ENCODE measurements at places on chromosomes 12 and 14. TPM values are rescaled to one million over a fixed set of nuclear protein-coding genes. Genes with fewer than 3 reads are reported as not detected.

The GNB3 gene
- total RNA-seq: 0.51 TPM

The RTL1 gene
- total RNA-seq: under 0.01 TPM

The FAM234B gene
- 2.7 TPM for total RNA-seq

The OTUB2 gene
- total RNA-seq: 3.7 TPM

The DAO gene
- total RNA-seq: not detected

The KRT3 gene
- not detected for total RNA-seq

The NPAS3 gene
- total RNA-seq: under 0.01 TPM

The PLCZ1 gene
- not detected for total RNA-seq

The TIMM9 gene
- 41.5 TPM for total RNA-seq

Measured in mesangial cell (primary cell).